ENCODE measurements at places on chromosomes 6 and 20.

- no peak for DNase-seq
Observed at GRCh38 chr6:91305755-91306154, 718.9 kb upstream of the MAP3K7 start.

GRCh38 chr6:705047-705446 is 12.1 kb upstream of the EXOC2 start:
- DNase-seq = no peak

DNA sequence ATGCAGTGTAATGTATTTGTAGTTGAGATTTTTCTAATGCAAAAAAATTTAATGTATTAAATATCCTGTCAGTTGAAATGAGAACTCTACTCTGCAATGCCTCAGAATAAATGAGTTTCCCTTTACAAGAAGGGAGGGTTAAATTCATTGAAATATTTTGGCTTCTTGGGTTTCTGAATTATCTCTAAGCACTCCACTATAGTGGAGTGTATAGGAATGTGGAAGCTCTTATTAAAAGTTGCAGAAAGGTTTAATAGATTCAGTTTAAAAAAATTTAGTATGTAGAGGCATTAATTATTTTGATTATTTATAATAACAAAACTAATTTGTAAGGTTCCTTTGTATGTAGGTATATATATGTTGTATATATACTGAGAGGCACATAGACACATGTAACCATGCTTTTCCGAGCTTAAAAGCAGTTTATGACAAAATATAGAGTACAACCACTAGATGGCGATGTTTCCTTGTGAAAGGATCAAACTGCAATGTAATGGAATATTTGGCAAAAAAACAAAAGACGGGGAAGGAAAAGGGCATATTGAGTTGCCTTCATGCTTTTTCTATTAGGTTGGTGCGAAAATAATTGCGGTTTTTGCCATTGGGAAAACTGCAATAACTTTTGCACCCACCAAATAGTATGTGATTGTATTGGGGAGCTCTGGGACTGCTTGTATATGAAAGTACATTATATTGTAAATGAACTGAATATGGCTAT is 144.2 kb downstream of the MYO6 start:
- no peak for DNase-seq

- DNase-seq = no peak
Observed at GRCh38 chr6:30829033-30829432, 55.3 kb upstream of the DDR1 start.

DNA sequence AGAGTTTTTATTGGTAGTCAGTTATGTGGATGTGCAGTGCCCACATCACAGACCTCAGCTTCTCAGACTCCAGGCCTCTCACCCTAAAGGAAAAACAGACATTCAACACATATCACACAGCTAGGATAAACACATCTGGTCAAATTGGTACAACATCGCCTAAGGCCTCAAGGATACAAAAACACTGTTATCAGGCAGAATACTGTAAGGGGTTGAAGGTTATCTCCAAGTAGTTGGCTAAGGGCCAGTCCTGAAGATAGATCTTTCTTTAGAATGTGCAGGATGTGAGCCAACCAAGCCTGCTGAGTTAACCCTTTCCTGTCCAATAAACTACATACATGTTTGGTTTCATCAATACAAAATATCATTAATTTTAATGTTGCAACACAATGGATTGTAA is 308.4 kb upstream of the GJE1 start:
- DNase-seq = no peak

DNA sequence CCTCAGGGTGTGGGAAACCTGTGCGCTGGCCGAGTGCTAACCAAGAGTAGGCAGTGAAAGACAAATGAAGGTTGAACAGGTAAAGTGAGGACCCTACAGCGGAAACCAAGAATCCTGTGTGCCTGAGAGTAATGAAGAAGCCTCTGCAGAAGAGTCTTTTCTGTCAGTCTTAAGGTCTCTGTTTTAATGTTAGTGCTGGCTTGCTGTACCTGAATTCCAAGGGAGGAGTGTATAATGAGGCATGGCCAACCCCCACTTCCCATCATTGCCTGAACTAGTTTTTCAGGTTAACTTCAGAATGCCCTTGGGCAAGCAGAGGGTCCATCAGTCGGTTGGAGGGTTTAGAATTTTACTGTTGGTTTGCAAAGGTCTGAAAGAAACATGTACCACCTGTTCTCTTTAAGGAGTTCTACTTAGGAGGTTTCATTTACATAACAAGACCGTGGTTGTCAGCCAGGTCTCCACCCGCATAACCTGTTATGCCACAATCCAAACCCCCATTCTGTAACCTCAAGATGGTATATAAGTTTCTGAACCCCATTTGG is 589 bp upstream of the PDCD2 start:
- no peak for DNase-seq

DNA sequence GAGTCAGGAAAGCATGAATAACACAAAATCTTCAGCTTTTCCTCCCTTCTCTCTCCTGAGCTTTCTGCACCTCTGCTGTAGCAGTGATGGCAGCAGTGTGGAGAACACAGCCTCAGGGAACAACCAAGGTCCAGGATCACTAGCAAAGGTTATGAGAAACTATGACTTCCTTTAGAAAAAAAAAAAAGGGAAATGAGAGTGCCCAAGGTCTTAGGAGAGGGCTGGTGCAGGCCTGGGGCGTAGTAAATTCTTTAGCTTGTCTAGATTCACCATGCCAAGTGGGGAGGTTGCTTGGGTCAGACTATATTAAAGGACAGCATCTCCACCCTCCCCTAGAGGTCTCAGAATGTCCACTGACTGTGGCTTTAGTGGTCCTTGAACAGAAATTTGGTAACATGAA is 40.4 kb upstream of the POLR1H start:
- DNase-seq = no peak

- peak; percentile 58 for DNase-seq
Observed at GRCh38 chr6:19399406-19399805, 437.8 kb upstream of the ID4 start.

GRCh38 chr6:137522198-137522798 is 28.1 kb upstream of the OLIG3 start:
- no peak for DNase-seq

DNA sequence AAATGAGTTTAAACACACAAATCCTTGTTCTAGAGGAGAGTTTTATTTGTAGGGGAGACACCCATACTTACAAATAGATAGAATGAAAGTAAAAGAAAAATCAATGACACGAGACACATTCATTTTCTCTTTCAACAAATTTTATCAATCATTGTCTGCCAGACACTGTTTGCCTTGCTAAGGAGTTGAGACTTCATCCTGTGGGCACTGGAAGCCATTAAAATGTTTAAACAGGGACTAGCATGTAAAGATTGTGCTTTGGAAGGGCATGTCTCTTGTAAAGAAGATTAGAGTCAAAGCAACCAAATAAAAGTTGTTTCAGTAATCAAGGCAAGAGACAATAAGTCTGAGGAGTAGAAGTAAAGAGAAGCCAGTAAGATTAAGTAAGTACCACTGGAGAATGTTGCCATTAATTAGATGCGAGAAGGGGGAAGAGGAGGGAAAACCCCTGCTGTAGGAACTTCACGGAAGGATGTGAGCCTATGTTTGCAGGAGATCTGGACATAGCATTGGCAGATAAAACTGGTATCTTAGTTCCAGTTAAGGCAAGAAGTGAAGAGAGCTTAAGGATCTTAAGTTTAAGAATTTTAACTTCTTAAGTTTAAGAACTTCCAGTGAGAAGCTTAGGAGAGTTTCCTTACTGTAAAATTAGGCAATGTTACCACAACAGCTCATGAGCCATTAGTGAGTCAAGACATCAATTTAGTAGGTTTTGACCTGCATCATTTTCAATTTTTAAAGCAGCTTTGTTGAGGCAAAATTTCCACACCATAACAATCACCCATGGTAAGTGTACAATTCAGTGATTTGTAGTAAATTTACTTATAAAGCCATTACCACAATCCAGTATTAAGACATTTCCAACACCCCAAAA is 117.0 kb upstream of the UST start:
- no peak for DNase-seq

DNA sequence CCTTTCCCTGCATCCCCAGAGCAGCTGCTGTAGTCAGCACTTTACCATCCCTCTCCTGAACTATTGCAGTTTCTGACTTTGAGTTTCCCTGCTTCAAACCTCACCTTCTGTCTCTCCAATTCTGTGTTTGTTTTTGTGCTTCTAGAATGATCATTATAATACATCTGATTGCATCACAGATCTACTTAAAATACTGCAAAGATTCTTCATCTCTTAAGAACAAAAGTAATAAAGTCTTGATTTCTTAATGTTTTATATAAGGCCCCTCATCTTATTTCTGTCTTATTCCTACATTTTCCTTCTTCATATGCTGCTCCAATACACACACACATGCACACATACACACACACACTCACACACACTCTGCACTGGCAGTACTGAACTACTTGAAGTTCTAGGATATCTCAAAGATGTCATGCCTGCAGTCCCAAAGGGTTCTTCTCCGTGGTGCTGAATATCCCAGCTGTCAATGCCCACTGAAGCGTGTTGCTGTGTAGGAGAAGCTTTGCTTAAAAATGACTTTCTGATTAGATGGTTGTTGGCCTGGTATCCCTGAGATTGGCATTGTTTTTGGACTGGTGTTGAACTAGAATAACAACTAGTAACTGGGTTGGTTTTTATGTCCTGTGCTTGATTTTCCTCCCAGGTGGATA is 97.2 kb downstream of the MAP3K4 start:
- DNase-seq = no peak

DNA sequence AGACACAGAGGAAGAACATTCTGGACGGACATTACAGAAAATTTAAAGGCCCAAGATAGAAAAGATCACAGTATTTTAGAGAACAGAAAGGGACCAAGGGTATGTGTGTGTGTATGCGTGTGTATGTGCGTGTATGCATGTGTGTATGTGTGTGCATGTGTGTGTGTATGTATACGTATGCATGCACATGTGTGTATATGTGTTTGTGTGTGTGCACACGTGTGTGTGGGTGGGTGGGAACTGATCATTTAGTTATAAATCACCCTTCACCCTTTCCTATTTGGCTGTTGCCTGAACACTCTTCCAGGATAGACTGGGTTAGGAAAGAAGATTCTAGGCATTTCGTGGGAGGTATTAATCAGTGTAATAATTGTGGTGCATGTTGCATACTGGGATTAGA is 634.4 kb downstream of the DHX35 start:
- DNase-seq = no peak

GRCh38 chr6:152859225-152859624 is 108.6 kb downstream of the VIP start:
- DNase-seq = no peak

DNA sequence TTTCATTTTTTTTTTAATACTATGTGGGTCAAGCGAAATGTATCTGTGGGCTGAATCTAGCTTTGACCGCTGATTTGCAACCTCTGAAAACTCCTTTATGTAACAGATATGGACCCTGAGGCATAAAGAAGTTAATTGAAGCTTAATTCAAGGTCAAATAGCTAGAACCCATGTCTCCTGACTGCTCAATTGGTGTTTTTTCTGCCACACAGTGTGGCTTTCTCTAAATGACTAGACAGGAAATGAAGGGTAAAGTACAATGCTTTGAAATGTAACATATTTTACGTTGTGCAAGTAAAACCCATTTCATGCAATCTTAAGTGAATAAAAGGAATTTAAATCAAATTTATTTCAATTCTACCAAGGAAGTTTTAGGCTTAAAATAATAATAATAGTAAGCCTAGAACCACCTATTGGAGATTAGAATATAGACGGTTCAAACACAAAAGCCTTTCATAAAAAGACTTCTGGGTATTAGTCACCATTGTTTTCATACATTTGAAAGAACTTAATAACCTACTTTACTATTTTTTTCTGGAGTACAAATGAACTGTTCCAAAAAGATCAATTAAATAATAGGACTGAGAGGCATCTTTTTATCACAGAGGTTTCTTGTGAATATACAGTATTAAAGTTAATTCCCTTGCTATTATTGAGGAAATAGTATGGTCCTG is 279.8 kb downstream of the EPHA7 start:
- no peak for DNase-seq

GRCh38 chr20:41308726-41309413 is 8.7 kb downstream of the ZHX3 start:
- DNase-seq = no peak

DNA sequence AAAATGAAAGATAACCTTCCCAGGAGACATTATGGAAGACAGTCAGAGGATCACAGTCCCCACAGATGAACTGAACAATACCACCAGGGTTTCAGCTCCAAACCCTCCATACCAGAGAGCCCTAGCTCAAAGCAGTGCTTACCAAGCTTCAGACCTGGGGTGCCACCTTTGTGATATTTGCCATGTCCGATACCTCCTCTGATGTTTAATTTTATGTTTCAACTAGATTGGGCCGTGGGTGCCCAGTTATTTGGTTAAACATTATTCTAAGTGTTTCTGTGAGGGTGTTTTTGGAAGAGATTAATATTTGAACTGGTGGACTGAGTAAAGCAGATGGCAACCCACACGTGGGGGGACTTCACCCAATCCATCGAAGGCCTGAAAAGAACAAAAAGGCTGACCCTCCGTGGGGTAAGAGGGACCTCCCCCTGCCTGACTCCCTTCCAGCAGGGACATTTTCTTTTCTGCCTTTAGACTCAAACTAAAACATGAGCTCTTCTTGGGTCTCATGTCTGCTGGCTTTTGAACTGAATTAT is 11.8 kb downstream of the SCML4 start:
- DNase-seq = no peak

DNA sequence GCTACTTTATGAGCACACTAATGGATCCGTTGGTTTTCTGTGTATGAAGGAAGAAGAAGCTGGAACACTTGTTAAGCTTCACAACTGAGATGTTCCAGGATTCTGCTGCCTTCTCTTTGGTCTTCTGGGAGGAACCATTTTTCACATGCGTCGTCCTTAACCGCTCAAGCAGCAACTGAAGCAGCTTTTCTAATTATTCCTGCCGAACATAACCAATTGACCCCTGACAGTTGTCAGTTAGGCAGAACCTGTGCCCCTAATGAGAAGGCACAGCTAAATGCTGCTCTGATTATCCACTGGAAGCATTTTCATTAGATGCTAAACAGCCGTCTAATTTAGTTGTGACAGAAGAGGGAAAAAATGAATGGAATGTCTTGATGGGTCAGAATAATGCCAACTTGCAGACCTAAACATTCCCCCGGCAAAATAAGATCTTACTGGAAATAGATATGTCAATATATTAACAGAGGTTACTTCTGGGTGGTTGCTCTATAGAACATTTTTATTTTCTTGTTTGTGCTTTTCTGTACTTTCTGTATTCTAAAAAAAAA is 85.0 kb upstream of the SMLR1 start:
- no peak for DNase-seq

- no peak for DNase-seq
Observed at GRCh38 chr6:43699564-43700186, 12.1 kb upstream of the MRPS18A start.

GRCh38 chr6:128343706-128344105 is 176.7 kb downstream of the PTPRK start:
- DNase-seq = no peak

DNA sequence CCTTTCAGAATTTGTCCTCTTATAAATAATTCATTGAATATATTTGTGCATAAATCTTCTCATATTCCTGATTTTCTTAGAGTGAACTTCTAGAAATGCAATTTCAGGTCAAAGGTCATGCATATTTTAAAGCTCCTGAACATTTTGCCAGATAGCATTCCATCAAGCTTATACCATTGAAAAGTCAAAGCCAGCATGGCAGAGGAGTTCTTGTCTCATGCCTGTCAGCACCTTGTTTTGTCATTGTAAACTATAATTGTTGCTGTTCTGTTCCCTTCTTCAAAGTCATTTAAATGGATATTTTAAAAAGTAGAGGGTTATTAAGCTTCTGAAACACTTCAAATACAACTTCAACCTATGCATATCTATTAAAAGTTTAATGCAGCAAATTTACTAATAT is 170.6 kb downstream of the EYA4 start:
- no peak for DNase-seq

GRCh38 chr6:84976526-84977362 is 212.3 kb upstream of the TBX18 start:
- DNase-seq = no peak

- no peak for DNase-seq
Observed at GRCh38 chr20:20489054-20489453, 121.2 kb downstream of the INSM1 start.

Measured in uterus (tissue), 4 donors.